Activated T-helper 9 cell treated with anti-CD3 and anti-CD28 coated beads, Interleukin-2, amount 50 U/mL, for 16 hours (primary cell): ENCODE measurements at places on chromosomes 1 and 21.

DNA sequence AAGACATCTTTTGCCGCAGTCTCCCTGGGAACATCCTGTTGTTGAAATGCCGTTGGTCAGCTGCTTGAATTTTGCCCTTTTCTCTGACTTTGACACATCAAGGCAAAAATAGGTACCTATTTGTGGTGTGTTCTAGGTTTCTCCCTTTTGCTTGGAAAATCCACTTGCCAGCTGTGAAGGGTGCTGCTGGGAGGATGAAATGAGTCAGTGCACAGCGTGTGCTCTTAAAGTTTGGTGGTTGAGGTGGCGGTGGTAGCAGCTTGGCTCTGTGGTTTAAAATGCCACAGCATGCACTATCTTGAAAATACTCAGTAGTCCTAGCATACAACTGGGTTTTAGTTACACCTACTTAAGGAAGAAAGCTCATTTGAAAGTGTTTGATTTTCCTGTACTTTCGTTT lies 183.8 kb downstream of the DHRS3 start:
- DNase-seq = peak; percentile 39

GRCh38 chr21:42468491-42469131 lies 27.4 kb downstream of the RSPH1 start:
- DNase-seq = no peak

DNA sequence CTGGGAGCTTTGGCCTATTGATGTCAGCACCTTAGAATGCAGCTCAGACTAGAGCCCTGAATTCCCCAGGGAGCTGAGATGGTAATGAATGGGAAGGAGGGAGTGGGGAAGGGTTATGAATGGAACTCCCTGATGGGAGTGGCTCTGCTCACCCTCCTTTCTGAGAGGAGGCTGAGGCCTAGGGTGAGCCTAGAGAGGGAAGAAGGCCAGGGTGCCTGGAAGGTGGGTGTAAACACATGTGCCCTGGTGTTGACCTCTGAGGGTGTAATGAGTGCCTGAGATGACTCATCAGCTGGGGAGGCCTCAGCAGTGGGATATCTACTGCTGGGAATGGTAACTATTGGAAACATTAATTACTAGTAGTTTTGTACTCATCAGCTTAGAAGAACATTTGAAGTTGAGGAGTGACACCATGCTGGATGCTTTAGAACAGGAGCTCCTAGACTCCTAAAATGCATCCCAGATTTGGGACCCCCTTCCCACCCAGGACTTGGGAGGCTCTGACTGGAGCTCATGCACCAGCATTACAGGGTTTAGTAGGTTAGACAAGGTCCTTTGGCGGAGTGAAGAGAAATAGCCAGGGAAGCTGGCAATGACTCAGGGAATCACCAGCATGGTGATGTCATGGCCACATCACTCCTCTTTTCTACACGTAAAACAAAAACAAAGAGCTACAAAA lies 16.0 kb upstream of the PIGV start:
- DNase-seq = no peak

DNA sequence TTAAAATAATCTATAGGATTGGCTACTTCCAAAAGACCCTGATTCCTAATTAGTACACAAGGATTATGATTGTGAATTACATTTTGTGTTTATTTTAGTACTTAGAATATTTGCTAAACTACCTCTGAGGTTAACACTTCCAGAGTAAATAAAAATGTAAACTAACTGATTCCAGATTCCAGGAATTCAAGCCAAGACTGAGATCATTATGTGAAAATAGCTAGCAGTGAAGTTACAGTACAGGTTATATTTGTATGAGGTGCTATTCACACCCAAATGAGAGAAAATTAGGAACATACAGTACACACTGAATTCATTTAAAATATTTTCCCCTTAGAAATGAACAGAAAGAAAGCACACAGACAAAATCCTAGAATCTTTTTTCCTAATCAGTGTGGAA lies 28.8 kb downstream of the TTLL7 start:
- no peak for DNase-seq

DNA sequence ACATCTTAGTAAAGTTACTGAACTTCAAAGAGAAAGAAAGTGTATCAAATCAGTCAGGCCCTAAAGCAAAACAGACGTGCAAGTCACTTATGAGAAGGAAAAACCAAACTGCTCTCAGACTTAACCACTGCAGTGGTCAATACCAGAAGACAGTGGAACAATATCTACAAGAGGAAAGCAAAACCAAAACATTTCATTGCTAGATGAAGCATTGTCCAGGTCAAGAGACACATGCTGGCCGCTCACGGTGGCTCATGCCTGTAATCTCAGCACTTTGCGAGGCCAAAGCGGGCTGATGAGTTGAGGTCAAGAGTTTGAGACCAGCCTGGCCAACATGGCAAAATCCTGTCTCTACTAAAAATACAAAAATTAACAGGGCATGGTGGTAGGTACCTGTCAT lies 82.0 kb upstream of the MROH9 start:
- no peak for DNase-seq

DNA sequence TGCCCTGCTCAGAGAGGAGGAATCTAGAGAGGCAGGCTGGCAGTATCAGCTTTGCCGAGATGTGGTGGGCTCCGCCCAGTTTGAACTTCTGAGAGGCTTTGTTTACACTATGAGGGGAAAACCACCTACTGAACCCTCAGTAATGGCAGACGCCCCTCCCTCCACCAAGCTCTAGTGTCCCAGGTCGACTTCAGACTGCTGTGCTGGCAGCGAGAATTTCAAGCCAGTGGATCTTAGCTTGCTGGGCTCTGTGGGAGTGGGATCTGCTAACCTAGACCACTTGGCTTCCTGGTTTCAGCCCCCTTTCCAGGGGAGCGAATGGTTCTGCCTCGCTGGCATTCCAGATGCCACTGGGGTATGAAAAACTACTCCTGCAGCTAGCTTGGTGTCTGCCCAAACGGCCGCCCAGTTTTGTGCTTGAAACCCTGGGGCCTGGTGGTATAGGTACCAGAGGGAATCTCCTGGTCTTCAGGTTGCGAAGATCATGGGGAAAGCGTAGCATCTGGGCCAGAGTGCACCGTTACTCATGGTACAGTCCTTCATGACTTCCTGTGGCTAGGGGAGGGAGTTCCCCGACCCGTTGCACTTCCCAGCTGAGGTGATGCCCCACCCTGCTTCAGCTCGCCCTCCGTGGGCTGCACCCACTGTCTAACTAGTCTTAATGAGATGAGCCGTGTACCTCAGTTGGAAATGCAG lies 43.6 kb downstream of the C21orf91 start:
- DNase-seq = peak; percentile 53

- no peak for DNase-seq
Measured at GRCh38 chr1:223230161-223230881, 87.3 kb upstream of the TLR5 start.

GRCh38 chr1:94334764-94335163 lies 83.4 kb upstream of the ABCD3 start:
- no peak for DNase-seq

DNA sequence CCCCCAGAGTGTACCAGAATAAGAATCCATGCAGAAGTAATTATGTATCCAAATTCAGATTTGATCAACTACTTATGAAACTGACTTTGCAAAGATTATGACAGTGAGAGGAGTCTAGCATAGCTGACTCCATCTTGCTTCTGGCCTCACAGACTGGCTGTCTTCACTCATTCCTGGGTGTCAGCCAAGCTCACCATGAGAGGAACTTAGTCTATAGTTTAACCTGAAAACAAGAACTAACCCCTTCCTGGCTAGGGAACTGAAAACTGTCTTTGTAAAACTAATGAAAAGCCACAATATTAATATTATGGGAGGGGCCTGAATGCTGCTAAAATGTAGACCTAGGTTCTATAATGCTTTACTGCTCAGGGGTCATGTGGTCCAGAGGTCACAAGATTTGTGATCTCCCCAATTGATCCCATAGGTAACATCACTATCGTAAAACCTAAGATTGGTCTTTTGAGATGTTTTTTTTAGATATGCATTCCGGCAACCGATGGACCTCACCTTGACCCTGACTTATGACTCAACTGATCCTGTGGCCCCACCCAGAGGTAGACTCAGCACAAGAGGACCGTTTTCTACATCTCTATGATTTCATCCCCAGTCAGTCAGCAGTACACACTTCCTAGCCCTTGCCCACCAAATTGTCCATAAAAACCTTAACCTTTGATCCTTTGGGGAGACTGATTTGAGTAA lies 55.2 kb downstream of the ATP1B1 start:
- DNase-seq = no peak

GRCh38 chr1:63601061-63601460 lies 7.8 kb downstream of the PGM1 start:
- DNase-seq = no peak

DNA sequence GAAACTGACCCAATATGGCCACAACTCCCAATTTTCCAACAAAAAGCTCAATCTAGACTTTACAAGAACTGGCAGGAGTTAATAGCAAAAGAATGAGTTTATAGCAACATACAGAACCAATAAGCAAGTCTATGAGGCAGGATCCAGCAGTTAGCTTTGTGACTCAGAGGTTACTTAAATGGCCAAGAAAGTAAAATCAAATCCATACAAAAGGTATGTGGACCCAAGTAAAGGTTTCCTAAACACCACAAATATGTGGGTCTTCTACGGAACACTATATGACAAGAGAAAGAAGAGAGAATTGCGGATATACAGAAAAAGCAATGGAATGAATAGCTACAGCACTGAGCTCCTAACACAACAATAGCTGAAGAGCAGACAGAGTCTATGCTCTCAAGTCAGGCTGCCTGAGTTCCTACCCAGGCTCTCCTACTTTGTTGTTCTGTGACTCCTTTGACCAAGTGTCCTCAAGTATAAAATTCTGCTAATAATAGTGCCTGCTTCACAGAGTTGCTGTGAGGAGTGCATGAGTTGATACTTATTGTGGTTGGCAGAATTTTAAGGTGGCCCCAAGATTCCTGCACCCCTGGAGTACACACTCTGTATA lies 204.3 kb downstream of the SMYD3 start:
- no peak for DNase-seq

DNA sequence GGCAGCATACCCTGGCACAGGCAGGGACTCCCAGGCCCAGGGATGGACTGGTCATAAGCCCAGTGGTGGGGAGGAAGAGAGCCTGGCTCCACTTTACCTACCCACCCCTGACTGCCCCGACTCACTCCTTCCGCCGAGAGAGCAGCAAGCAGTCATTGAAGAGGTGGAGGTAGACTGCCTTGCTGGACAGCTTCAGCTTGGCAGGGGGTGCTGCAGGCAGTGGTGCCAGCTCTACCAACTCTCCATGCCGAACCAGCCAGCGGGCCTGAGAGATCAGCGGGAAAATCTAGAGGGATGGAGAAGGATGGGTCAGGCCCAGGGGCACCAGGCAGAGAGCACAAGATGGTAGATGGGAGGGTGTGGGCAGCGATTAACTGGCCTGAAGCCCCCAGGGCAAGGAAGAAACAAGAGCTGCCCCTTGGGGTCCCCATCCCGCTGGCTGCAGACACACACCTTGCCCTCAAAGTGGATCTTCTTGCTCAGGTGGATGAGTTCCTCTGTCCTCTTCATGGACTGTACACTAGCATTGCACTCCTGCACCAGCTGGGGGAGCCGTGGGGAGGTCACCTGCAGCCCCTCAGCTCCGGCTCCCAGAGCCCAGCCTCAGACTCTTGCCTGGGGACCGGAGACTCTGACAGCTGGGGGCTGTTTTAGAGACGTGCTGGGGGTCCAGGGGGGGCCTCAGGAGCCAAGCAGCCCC lies 7.7 kb downstream of the ARHGEF19 start:
- no peak for DNase-seq

- no peak for DNase-seq
Measured at GRCh38 chr1:11761988-11762406, at the start of gene C1orf167. Gene C1orf167, plus strand, starts transcription at chr1:11762193. Its CDS starts 2,208 bp downstream, at chr1:11764401.

- no peak for DNase-seq
Measured at GRCh38 chr1:192904438-192904895, 95.6 kb downstream of the RGS2 start.

DNA sequence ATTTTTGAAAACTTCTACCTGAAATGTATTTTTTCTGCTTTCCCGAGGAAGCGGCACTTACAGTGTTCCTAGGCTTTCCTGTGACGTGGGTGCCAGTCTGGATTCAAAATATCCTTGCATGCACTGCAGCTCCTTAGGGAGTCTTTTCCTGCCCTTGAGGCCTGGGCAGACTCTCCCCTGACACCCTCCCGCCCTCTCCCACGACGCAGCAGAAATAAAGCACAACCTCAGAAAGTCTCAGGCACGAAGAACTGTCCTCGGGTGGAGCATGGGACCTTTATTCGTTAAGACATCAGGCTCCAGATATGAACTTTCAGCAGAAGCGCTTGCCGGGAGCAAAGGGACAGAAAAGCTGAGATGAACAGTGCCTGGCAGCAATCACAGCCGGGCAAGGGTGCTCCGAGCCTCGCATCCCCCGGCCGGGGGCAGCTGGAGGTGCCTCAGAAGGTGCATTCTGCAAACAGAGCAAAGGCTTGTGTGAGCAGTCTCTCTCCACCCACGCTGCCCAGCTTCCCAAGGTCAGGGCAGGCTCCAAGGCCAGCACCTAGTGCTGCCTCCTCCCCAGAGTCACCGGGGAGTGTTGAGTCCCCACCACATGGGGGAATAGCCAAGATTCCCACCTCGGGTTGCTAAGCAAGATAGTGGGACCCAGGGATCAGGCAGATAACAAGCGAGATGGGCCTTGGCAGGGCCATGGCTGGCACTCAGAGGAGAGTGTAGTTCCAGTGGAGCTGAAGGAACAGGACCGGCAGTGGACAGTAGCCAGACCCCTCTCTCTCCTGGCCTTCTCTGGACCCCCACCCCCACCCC lies 3.2 kb downstream of the TFF3 start:
- no peak for DNase-seq

DNA sequence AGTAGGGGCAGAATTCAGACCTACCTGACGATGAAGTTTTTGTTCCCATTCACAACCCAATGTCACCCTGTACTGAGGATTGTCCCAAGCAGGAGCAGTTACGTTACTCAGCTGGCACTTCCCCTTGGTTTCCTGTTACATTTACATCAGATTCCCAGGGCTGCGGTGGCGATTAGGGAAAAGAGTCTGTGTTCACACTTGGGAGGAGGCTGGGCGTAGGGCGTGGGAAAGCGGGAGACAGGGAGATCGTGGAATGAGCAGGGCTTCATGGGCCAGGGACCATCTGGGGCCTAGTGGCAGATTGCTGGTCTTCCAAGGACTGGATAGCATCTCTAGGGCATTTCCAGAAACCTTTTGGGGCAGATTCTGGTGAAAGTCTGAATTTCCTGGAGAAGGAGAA lies 39.0 kb downstream of the TBX19 start:
- DNase-seq = no peak

- no peak for DNase-seq
Measured at GRCh38 chr1:25148673-25149300, 83.5 kb downstream of the SYF2 start.

- DNase-seq = no peak
Measured at GRCh38 chr1:17630048-17630830, 90.7 kb downstream of the ARHGEF10L start.

GRCh38 chr1:198637916-198638437 lies 863 bp upstream of the PTPRC start:
- DNase-seq = no peak

DNA sequence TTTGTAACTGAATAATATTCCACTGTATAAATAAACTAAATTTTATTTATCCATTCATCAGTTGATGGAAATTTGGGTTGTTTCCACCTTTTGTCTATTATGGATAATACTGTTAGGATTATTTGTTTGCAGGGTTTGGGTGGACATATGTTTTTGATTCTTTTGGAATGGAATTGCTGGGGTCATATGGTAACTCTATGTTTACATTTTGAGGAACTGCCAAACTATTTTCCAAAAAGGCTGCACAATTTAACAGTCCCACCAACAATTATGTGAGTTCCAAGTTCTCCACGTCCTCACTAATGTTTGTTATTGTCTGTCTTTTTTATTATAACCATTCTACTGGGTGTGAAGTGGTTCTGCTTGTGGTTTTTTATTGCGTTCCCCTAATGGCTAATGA lies 4.3 kb upstream of the SERBP1 start:
- no peak for DNase-seq
